ENCODE measurements at places on chromosomes 5 and 9. TPM values are rescaled to one million over a fixed set of nuclear protein-coding genes. Genes with fewer than 3 reads are reported as not detected.

DNA sequence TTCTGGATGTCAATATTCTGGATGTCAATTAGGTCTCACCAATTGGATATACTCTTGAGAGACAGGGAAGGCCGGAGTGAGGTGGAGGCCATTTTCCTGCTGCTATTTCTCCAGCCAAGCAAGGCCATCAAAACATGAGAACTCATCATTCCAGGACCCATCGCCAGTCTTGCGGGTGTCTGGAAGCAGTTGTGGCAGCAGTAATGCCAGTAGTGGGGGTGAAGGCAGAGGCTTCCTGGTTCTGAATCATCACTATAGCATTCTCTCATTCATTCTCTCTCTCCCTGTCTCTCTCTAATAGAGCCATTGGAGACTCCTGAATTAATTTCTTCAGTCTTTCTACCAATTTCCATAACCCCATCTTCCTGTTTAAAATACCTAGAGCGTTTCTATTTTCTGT, 71.8 kb downstream of the EGFLAM start:
- DNase-seq = no peak

- no peak for DNase-seq
Observed at GRCh38 chr5:17258431-17258830, 41.0 kb downstream of the BASP1 start.

- DNase-seq = no peak
Observed at GRCh38 chr9:123311250-123311752, 42.9 kb upstream of the STRBP start.

DNA sequence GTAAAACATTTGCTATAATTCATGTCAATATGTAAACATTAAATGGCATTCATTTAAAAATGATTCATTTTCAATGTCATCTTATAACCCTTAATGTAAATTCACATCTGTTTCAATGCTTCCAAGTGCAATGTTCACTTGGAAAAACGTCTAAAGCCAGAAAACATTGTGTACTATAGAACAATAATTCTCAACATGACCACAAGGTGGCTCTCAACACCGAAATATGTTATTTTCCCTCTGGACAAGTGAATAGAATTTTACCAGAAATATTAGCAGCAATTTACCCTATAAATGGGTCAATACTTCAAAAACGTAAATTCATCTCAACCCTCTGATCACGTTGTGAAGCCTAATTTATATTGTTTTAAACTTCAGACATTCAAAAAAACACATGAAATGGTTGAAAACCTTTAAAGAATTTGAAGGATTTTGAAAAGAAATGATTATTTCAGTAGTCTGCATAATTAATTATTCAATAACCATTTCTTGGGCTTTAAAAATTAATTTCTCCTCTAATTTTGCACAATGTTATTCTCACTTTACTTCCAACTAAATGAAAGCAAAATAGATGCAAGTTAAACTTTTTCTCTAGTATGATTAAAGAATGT, 11.0 kb downstream of the CDH10 start:
- DNase-seq = no peak

DNA sequence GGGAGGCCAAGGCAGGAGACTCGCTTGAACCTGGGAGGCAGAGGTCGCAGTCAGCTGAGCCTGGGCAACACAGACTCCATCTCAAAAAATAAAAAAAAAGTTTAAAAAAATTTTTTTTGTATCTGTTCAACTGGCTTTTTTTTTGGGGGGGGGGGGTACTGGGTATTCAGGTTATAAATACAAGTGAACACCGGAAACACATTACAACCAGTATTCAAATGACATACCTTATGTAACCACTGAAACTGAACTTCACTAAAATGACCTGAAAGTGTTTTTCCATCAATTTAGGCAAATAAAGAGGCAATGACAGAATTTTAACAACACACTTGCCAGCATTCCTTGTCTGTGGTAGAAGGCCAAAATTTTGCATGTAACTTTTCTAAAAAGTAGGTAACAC, 33.5 kb downstream of the STRBP start:
- DNase-seq = no peak

GRCh38 chr5:36300191-36300926, 1.3 kb downstream of the RANBP3L start:
- DNase-seq = no peak

- DNase-seq = no peak
Observed at GRCh38 chr9:18359335-18359734, 114.6 kb upstream of the ADAMTSL1 start.

DNA sequence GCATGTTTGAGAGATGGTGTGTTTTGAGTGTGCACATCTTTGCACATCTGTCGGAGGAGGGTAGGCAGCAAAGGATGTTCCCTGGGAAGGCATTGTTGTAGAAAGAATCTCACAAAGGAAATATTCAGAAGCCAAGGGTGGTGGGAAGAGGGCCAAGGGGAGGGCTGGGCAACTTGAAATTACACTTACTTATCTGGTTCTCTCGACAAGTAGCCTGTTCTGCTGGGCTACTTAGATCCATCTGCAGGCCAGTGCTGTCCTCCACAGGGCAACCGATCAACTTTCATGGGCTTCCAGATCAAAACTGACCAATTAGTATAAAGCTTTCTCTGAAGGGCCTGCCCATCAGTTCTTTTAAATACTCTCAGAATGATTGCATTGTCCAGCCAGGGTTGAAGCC, 495.2 kb downstream of the GADD45G start:
- DNase-seq = no peak

- DNase-seq = no peak
Observed at GRCh38 chr9:109451311-109452025, 46.6 kb downstream of the PTPN3 start.

DNA sequence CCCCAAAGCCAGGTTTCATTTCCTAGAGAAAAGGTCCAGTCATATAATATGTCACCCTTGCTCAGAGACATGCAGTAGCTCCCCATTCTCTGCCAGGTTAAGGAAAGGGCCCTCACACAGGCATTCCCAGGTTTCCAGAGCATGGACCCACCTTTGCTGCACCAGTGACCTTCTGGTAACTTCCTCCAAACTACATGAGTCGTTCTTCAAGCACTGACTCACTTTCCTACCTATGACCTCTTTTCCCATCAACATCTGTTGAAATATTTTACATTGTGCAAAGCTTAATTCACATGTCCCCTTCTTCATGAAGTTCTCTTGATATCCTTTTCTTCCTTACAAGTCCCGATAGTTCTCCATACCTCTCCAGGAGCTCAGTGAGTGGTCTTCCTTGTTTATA, 25.9 kb downstream of the SH3TC2 start:
- DNase-seq = no peak

GRCh38 chr5:124259017-124259416, 487.4 kb downstream of the ZNF608 start:
- no peak for DNase-seq

DNA sequence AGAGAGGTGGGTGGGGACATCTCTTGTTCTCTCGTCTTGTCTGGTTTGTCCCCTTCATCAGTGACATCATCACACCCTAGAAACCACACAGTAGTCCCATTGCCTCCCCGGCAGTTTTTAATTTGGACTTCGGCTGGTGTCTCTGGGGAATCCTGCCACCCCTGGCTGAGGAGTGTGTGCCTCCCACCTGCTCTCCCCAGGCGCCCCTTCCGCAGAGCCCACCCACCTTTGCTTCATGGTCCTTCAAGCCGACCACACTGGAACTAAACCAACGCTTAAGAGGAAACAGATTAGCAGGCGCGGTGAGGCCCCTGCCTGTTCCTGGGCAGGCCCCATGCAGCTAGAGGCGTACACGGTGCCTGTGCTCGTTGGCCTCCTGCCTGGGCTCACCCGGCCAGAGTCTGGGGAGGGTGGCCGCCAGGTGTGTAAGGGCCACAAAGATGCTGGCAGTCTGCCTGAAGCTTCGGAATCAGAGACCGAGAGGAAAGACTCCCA, 107.6 kb upstream of the SPRY4 start:
- DNase-seq = peak; percentile 39

DNA sequence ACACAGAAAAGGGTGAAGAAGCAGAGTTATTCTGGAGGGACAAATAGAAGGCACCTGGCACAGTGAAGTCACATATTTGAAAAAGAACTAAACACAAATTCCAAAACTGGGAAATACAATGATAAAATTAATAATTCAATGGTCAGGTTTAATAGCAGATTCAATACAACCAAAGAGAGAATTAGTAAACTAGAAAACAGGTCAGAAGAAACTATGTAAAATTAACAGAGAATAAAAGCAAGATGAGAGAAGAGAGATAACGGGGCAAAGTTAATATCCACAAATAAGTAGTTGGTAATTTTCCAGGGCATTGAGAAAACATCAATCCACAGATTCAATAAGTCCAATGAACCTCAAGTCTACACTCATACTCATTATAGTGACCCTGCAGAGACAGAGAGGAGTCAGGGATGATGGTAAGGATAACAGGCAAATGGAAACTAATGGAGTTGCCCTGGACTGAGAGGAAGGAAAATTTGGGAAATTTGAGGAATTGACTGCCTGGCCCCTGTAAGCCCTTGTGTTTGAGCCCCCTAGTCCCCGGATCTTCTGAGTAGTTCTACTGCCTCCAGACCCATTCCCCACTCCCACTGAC, 8.3 kb upstream of the ERGIC1 start:
- DNase-seq = no peak

GRCh38 chr5:100889165-100889743, 13.8 kb downstream of the ST8SIA4 start:
- no peak for DNase-seq

GRCh38 chr9:32606811-32607210, 28.7 kb downstream of the TAF1L start:
- DNase-seq = no peak

- no peak for DNase-seq
Observed at GRCh38 chr5:134097211-134097749, 17.2 kb upstream of the TCF7 start.

DNA sequence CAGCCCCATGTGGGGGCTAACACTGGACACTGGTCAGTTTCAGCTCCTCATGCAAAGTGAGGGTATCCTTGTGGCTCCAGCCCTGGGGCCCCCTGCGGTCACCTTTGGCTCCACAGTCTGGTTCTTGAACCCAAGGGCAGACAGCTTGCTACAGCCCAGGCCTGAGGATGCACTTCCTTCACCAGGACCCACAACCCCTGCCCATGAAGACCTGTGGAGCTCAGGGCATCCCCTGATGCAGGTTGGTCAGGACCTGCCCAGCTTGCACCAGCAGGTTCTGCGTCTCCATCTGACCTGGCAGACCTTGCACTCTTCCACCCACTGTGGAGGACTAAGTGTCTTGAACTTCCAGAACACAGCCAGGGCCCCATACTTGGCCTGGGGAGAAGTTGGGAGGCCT, 3.7 kb upstream of the MRNIP start:
- no peak for DNase-seq

- no peak for DNase-seq
Observed at GRCh38 chr9:33408087-33408486, 5.7 kb upstream of the AQP7 start.

DNA sequence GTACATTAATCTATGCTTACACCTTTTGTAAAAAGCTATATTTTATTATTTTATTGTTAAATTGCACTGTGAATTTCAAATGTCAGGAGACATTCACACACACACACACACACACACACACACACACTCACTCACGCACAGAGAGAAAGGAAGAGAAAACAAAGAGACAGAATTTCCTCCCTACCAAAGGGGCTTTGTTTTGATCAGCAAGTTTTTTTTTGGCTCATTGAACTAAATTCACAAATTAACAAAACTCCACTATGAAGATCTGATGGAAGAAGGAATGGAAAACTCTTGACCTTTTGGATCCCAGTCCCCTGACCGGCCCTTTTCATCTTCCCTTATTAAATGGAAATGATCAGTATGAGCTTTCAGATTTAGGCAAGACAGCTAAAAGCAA, 161.2 kb downstream of the PDE4D start:
- DNase-seq = no peak

- no peak for DNase-seq
Observed at GRCh38 chr9:87853876-87854579, 28.6 kb upstream of the SPATA31E1 start.

GRCh38 chr9:37922363-37923117, 18.6 kb upstream of the SLC25A51 start:
- no peak for DNase-seq

DNA sequence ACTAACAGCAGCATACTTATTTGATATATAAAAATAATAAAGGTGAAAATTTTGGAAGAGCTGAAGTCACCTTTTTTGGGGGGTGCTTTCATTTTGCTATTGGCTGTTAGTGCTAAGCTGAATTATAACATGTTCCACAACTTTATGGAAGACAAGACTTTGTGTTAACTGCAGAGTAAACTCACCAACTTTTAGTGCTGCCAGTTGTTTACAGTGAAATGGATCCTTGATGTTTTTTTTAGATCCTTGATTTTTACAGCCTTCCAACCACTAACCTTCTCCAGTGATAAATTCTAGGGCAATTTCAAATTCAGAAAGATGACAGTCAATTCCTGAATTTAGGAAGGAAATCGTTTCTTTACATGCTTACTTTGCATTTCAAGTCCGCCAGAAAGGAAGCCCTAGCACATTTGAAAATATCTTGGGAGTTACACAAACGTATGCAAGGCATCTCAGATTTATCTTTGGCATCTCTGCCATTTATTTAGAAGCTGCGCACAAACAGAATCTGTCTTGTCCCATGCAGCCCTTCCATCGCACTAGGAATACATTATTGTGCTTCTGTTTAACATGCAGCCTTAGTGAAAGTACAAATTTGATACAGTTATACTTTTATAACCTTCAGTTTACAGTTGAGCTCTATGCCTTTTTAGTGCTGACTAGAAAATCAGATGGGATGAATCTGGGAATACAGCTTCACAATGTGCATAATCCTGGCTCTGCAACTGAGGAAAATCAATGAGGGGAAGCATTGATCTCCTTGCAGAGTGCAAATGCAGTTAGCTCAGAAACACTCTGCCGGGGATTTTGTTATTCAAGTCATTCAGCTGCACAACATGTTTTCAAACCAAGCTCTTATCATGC, 142.4 kb upstream of the ZNF608 start:
- no peak for DNase-seq

- no peak for DNase-seq
Observed at GRCh38 chr5:173720286-173720952, 104.0 kb upstream of the BOD1 start.

DNA sequence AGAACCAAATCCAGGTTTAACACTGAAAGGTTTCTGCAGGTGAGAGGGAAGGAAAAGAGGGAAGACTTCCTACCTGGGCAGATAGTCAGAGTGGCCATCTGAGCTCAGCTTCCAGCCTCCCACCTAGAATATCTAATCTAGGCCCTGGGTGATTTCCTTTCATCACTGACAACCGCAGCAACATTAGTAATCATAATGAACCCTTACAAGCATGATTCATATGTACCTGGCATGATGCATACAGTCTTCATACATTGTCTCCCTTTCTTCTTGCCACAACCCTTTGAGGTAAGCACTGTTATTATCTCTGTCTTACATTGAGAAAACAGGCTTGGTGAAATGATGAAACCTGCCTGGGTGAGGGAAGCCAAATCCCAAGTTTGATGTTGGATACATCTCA, 13.5 kb downstream of the AFAP1L1 start:
- DNase-seq = no peak

The PCDHB15 gene
- not detected for total RNA-seq

The RANBP3L gene
- total RNA-seq = not detected

The SPATA6L gene
- total RNA-seq = 0.60 TPM

The SWI5 gene
- 20.1 TPM for total RNA-seq

The TYRP1 gene
- not detected for total RNA-seq

The RAB3C gene
- total RNA-seq = not detected

The STK10 gene
- total RNA-seq = 134 TPM

The CCDC171 gene
- total RNA-seq = 4.9 TPM

The SPINK14 gene
- total RNA-seq = not detected

The SOX30 gene
- 0.34 TPM for total RNA-seq

The NUTM2G gene
- not detected for total RNA-seq

The NOTCH1 gene
- total RNA-seq = 84.2 TPM

Measured in activated T-cell treated with anti-CD3 and anti-CD28 coated beads, Interleukin-2, amount 50 U/mL, for 72 hours (primary cell).